Nasal cavity respiratory epithelium epithelial cell of viscerocranial mucosa (primary cell): ENCODE measurements at places on chromosomes 3 and 15. TPM values are rescaled to one million over a fixed set of nuclear protein-coding genes. Genes with fewer than 3 reads are reported as not detected.

Gene CYP1A2
- not detected in 2 replicates for total RNA-seq

Gene TMEM158
- total RNA-seq = 1.4 and 2.3 TPM in 2 replicates

Gene GABRB3
- 0.34 and 5.4 TPM in 2 replicates for total RNA-seq

Gene SPSB4
- 0.34 TPM in 1 of 2 replicates, not detected in the other for total RNA-seq

Gene MOBP
- not detected in 2 replicates for total RNA-seq

Gene DUOXA2
- not detected in 2 replicates for total RNA-seq

Gene GOLGA6L4
- total RNA-seq = 0.34 and 0.78 TPM in 2 replicates

Gene ZNF654
- 15.4 and 23.8 TPM in 2 replicates for total RNA-seq
